Sigmoid colon (tissue), 7 donors: ENCODE measurements at places on chromosomes 4 and X.

DNA sequence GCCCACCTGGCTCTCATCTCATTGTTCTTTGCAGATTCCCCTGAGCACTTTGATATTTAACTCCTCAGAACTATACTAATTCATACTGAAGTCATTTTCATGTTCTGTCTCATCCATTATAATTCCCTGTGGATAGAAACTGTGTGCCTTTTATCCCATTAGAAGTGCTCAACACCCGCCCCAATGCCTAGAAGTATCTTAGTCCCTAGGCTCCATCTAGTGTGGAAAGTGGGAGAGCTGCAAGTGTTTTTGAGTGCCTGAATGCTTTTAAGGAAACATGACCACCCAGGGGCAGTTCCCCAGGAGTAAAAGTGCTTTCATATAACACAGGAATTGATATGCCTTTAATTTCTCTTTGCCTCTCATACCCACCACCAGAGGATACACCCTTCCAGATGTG is 117.0 kb downstream of the CHRDL1 start:
- no peak for DNase-seq

DNA sequence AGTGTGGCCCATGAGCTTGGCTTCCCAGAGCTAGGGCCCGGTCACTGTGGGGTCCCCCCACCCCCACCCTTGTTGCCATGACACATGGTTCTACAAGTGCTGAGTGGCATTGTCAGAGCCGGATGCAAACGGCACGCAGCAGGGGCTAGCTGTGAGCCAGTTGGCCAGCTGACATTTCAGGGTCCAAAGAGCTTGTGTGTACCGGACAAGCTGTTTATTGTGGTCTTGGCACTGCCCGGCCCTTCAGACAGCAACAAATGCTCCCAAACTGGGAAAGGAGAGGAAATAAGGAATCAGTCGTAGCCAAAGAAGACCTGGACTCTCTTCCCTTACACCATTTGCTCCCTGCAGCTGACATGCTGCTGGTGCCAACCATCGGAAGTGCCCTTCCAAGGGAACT is 36.8 kb downstream of the TSC22D3 start:
- DNase-seq = no peak

GRCh38 chr4:931194-931959 is 739 bp downstream of the GAK start:
- no peak for DNase-seq

- no peak for DNase-seq
Observed at GRCh38 chr4:85740431-85740861, 265.5 kb downstream of the ARHGAP24 start.

GRCh38 chrX:13285693-13286092 is 34.2 kb downstream of the ATXN3L start:
- DNase-seq = no peak

- DNase-seq = no peak
Observed at GRCh38 chr4:10013722-10014121, 7.6 kb downstream of the SLC2A9 start.

- DNase-seq = no peak
Observed at GRCh38 chrX:48816014-48816810, 10.1 kb upstream of the ERAS start.

DNA sequence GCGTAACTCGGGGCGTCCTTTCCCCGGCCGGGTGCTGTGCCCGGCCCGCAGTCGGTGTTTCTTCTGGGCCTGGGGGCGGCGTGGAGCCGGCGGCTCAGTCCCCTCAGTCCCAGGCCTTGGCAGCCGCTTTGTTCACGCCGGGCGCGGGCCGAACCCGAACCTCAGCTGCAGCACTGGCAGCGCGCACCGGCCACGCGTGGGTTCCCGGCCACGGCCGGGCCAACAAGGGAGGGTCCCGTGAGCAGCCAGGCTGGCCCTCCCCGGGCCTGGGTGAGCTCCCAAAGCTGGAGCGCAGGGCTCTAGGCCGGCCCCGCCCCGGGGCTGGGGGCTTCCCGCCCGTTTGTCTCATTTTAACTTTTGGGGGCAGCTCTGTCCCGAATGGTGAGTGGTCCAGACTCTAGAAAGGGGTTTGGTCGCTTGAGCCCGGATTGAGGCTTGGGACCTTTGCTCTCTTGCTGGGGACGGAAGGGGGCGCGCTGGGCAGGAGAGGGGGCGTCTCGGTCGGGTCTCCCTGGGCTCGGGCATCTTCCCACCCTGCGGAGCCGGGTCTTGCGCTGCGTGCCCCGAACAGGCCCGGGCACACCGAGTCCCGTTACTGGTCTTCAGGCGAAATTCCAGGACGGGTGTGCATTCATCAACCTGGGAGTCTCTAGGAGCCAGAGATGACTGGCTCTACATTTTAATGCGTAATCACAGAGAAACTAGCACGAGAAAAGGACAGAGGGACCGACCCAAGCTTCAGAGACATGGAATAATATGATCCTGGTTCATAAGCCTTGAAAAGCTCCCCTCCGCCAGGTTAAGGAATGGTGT is 177.1 kb downstream of the CBR4 start:
- DNase-seq = peak; percentile 81

GRCh38 chr4:78061939-78062570 is 4.9 kb downstream of the FRAS1 start:
- DNase-seq = no peak

GRCh38 chr4:61714387-61714911 is 514.3 kb downstream of the ADGRL3 start:
- DNase-seq = no peak

DNA sequence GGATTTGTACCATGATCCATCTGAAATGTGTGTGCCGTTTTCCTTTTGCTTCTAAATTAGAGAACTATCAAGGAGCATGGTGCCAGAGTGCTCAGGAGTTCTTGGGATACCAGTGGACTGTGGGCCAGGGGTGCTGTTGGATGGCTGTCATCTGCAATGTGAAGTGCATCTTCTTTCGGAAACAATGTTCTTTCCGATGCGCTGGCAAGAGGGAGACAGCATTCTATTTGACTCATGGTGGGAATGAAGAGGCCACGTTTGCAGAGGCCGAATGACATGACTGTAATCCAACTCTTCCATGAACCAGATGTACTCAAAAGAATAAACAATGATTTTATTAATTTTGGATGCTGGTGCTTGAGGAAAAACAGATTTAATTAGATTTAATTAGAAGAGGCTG is 45.5 kb downstream of the SORCS2 start:
- DNase-seq = no peak

DNA sequence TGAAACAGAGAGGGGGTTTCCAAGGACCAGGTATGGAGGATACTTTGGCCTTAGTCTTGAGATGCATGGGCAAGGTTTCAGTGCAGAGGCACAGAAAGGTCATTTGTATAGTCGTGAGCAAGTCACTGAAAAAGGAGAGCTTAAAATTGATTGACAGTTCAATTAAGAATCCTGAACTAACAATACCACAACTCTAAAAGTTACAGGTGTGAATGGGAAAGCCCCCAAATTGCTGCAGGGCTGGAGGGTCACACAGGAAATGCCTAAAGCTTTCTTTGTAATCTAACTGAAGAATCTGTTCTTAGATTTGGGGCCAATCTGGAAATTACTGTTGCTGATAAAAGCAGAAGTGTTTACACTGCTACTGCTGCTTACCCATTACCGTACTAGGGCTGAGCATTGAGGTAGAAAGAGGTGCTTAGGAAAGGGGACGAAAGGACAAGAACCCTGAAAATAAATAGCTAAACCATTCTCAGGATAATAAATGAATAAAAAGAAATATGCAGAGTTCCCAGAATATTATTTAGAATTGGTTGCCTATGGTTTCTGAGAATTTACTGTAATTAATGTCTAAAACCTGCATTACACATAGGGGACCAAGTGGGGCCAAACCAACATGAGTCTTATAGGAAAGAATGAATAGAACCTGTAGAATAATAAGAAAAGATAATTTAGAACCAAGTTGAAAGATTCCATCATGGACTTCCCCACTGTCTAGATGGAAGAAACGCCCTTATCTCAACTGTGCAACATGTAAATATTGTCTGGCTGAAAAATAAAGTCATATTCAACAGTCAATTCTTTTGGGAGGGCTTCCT is 91.9 kb upstream of the PPP1R2C start:
- no peak for DNase-seq

DNA sequence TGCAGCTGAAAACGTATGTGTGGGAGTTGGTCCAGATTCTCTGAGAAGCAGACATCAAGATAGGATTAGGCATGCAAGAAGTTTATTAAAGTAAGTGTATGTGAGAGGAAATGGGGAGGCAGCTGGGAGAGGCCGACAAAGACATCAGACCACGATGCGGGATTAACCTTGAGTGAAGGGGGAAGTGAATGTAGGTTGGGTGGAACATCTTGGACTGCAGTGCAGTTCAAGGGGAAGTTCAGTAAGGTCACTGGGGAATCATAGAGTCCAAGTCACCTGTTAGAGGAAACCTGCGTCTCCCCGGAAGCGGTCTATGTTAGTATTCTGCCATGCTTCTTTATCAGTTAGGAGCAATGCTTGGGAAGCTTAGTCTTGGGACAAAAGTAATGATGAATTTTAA is 22.0 kb downstream of the CXCL8 start:
- no peak for DNase-seq

- no peak for DNase-seq
Observed at GRCh38 chr4:29540439-29541102, 1179.6 kb upstream of the PCDH7 start.

- DNase-seq = no peak
Observed at GRCh38 chr4:3666263-3666662, 99.9 kb upstream of the ADRA2C start.

DNA sequence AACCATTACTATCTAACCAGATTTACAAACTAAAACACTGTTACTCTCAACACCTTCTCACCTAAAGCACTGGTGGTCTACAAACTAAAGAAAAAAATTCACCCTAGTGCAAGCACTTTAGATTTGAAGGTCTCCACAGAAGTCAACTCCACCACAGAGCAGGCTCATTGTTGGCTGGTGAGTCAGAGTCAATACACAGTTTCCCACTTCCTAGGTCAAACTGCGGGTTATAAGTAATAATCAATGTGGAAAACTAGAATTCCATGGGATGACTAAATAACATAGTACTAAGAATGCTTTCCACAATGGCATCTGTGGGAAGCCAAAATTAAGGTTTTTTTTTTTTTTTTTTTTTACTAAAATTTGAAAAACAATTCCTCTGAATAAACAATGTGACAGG is 191.8 kb downstream of the PDGFC start:
- no peak for DNase-seq

GRCh38 chr4:61427099-61427817 is 227.1 kb downstream of the ADGRL3 start:
- no peak for DNase-seq

DNA sequence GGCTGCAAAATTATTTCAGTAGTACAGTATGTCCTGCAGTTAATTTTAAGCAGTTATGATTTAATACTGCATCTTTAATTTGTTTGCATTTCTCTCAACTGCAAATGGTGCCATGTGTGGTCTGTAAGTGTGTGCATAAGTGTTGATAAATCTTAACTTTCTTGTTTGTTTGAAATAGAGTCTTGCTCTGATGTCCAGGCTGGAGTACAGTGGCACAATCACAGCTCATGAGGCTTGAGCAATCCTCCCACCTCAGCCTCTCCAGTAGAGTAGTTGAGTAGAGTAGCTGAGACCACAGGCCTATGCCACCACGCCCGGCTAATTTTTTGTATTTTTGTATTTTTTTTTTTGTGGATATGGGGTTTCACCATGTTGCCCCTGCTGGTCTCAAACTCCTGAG is 322.5 kb upstream of the NR3C2 start:
- no peak for DNase-seq

GRCh38 chr4:37891260-37892159 is 626 bp downstream of the TBC1D1 start:
- DNase-seq = peak; percentile 86
